ENCODE measurements at places on chromosomes 2 and 18.

DNA sequence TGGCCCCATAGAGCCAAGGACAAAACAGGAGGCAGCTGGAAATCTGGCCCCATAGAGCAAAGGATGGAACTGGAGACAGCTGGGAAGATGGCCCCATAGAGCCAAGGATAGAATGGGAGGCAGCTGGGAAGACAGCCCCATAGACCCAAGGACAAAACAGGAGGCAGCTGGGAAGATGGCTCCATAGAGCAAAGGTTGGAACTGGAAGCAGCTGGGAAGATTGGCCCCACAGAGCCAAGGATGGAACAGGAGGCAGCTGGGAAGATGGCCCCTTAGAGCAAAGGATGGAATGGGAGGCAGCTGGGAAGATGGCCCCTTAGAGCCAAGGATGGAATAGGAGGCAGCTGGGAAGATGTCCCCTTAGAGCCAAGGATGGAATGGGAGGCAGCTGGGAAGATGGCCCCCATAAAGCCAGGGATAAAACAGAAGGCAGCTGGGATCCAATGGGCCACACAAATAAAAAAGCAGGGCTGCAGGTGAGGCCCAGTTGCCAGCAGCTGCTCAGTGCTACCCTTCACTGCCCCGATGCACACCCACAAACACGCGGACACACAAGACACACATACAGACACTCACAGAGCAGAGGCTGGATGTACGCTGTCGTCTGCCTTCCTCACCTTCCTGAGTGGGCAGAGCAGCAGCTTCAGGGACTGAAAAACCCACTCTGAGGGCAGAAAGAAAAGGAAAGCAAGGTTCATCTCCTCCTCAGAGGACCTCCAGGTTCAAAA is 505.4 kb upstream of the MYT1L start:
- DNase-seq, result no peak

DNA sequence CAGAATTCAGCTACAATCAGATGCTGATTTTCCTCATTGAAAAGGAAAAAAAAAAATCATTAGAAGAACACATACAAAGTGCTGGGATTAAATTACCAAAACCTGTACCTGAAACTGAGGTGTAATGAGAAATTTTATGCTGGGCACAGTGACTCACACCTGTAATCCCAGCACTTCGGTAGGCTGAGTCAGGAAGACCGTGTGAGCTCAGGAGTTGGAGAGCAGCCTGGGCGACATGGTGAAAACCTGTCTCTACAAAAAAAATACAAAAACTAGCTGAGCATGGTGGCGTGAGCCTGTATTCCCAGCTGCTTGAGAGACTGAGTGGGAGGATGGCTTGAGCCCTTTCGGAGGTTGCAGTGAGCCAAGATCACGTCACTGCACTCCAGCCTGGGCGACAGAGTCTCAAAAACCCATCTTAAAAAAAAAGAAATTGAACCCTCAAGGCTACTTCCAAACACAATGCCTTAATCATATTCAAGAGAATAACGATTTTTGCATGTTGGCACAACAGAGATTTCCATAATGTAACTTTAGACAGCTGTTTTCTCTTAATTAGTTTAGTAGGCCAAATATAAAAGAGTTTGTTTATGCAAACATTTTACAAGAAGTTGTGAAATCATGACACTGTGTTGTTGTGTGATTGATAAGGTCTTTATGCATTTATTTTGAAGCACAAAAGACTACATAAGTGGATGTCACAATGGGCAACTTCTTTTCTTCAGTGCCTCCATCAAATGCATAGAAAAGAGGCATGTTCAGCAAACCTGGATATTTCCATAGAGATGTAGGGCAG is 63.9 kb downstream of the FAM161A start:
- no peak for DNase-seq

DNA sequence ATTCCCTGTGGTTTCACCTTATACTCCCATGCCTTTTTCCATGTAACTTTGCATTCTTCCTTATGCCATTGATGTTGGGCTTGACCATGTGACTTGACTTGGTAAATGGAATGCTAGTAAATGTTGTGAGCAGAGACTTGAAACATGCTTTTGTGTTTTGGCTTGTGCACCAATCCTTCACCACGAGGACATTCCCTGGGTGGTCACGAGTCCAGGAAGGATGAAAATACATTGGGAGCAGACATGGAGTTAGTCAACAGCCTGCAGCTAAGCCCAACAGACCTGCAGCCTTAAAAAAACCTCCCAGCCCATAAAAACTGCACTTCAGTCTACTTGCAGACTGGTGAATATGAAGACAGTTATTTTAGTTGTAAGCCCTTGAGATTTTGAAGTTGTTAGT is 116.5 kb upstream of the SPATS2L start:
- DNase-seq, result peak; percentile 25

DNA sequence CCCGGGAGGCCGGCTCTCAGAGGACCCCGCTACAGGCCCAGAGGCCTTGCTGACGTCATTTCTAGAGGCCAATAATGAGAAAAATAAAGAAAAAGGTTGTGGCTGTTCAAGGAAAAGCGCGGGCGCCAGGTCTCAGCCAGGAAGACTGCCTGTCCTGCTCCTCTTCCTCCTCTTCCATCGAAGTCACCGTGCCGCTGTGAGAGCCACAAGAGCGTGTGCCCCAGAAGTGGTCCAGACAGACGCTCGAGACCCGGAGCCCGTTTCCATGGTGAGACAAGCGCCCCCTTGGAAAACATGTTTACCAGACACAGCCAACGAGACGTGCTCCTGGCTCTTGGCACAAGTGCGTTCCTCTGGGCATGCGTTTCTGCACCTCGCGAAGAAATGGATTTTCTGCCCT is 210.5 kb downstream of the HDAC4 start:
- DNase-seq, result no peak

DNA sequence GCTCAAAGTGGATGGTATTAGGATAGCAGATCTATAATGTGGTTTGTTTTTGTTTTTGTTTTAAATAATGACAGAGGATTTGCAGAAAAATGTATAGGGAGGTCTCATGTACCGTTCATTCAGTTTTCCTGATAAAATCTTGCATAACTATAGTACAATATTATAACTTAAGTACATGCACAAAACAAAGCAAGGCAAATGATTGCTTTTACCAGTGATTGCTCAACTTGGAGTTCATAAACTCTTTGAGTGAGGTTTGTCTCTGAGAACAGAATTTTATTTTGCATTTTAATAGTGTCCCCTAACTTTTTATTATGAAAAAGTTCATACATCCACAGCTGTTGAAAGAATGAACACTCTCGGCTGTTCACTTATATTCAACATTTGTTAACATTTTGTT is 96.6 kb downstream of the MAP4K4 start:
- DNase-seq, result no peak

GRCh38 chr18:55549474-55550104 is 38.4 kb downstream of the TCF4 start:
- no peak for DNase-seq

- no peak for DNase-seq
These were observed 353.5 kb upstream of the RGPD4 start for GRCh38 chr2:107473150-107473549.

- DNase-seq, result no peak
These were observed 2.8 kb downstream of the KCTD1 start for GRCh38 chr18:26545335-26546123.

- DNase-seq, result no peak
These were observed 14.5 kb downstream of the SDC1 start for GRCh38 chr2:20210462-20210861.

DNA sequence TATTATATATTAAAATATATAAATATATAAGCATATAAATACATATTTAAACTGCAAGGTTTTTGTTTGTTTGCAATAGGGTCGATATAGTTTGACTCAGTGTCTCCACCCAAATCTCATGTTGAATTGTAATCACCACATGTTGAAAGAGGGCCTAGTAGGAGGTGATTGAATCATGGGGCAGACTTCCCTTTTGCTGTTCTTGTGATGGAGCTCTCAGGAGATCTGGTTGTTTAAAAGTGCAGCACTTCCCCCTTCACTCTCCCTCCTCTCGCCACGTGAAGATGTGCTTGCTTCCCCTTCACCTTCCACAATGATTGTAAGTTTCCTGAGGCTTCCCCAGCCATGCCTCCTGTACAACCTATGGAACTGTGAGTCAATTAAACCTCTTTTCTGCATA is 2137.3 kb upstream of the CELF4 start:
- DNase-seq, result no peak

GRCh38 chr2:120375251-120376020 is 29.5 kb downstream of the INHBB start:
- DNase-seq, result no peak

GRCh38 chr2:43228321-43228751 is 1.9 kb upstream of the ZFP36L2 start:
- DNase-seq, result no peak

GRCh38 chr2:134988994-134989605 is 58.1 kb downstream of the MAP3K19 start:
- peak; percentile 33 for DNase-seq

- DNase-seq, result no peak
These were observed 97.7 kb upstream of the CAB39 start for GRCh38 chr2:230614913-230615332.

DNA sequence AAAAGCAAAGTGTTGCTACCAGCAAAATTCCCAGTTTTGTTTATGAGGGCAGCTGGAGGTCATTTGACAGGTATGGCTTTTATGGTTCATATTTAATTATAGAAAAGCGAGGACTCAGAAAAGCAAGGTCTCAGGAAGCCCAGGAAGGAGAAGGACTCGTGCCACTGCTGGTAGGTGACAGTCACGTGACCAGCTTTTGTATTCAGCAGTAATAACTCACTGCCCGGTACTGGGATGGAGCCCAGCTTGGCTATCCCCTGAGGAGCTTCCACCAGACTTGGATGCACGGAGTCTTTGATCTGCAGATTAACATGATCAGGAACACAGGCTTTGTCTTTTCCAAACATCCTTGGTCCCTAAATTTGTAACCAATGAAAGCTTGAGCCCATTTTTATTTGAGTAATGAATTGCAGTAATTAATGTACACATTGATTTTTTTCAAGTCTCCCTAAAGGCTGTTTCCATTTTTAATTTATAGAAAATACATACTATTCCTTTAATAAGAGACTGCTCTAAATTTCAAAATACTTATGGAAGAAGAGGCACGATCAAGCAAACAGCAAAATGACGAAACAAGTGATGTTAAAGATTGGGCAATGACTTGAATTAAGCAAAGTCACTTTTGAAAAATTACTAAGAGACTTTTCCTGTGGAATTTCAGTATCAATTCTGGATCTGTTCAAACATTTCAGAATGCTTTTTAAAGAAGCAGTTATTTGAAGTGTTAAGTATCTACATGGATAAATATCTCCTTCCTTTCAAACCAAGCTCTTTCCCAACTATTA is 251.7 kb upstream of the HNRNPA3 start:
- DNase-seq, result no peak

- DNase-seq, result no peak
These were observed 36.6 kb upstream of the RAB27B start for GRCh38 chr18:54791657-54792056.

- no peak for DNase-seq
These were observed 5.5 kb upstream of the CCDC74A start for GRCh38 chr2:131521961-131522781.

DNA sequence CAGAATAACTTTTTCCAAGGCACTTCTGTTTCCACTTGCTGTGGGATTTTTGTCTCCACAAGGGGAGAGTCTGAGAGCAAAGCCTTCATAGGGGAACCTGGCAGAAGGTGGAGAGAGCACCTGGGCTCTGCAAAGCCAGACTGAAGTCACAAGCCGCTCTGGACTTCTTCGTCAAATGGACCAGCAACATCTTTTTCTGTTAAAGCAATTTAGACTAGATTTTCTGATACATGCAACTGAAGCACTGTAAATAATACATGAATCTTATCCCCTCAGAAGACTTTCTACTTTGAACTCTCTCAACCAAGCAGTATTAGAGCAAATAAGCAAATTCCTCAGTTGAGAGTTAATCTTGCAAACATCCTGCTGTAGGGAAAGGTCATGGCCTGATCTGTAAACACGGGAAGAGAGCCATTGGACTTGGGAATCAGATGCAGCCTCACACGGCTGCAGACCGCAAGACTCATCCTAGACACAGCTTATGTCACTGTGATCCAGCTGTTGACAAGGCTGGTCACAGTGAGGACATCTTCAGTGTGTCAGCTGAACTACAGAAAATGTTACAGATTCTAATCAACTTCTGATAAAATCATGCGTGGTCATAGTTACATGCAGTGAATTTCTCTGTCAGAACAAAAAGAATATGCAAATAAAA is 3.2 kb downstream of the SH3YL1 start:
- no peak for DNase-seq

DNA sequence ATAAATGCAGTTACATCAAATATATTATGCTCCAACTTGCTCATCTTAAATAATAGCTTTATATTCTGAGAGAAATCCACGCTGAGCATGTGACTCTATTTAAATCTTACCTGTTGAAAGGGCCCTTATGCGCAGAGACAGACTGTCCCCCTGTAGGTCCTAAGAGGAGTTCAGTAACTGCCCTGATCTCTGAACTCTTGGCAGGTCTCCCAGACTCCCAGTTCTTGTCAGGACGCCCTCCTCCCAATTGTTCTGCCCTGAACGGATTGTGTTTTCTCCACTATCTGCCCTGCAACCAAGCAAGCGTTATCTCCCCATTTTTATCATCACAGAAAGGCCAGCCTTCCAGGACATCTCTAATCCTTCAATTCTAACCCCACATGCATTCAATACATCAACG is 954.6 kb downstream of the TSN start:
- no peak for DNase-seq

DNA sequence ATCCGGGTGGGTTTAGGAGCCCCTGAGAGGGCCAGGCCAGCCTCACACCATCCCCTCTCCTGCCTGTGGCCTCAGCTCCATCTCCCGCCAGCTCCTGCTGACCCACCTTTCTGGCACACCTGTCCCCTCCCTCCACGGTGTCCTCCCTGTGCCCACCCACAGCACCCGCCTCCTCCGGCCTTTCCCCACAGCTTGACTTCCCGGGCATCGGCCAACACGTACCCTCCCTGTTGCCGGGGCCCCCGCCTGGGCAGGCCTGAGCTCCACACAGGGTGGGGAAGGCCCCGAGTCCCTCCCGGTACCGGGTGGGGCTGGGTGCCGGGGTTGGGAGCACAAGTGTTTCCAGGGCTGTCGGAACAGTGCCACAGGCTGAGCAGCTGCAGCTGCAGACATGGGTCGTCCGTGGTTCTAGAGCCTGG is 6.5 kb downstream of the GPC1 start:
- DNase-seq, result no peak

GRCh38 chr18:65091744-65092329 is 659.0 kb upstream of the CDH7 start:
- DNase-seq, result no peak

- DNase-seq, result no peak
These were observed 124.9 kb downstream of the PLB1 start for GRCh38 chr2:28620801-28621171.

DNA sequence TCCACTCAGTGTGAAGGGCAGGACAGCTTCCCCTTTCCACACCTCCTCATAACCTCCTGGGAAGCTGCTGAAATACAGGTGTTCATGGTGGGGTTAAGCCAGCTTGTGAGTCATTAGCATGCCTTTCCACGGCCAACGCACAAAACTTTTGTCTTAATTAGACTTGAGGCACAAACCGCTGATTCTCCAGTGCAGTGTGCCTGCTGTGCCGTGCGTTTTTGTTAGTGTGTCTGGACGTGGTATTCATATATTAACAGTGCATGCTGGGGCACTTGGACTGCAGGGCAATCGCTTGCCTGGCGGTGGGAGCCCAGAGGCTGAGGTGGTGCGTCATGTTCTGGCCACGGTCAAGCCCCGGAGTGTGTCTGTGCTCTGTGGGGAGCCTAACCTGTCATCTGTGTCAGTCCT is 156.2 kb downstream of the SH3RF3 start:
- peak; percentile 28 for DNase-seq

- no peak for DNase-seq
These were observed 116.7 kb downstream of the EIPR1 start for GRCh38 chr2:3260959-3261358.
